Thoracic aorta (tissue), 2 donors: ENCODE measurements at places on chromosomes 2 and 18.

DNA sequence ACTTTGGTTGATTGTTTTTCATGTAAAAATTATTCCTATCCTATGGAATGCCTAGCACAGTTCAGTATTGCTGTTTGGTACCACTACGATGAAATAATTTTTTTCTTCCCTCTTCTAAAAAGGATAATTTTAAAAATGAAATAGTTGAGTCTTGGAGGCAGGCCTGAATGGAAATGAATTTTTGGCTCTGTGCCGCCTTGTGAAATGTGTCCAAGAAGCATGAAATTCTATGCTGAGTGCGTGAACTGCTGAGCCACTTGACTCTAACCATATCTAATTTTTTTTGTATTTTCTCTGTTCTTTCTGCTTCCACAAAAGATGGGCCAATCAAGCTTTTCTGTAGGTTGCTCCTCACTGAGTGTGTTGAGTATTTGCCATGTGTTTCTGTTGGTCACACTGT is 95.0 kb downstream of the PRPF40A start:
- DNase-seq, result no peak

DNA sequence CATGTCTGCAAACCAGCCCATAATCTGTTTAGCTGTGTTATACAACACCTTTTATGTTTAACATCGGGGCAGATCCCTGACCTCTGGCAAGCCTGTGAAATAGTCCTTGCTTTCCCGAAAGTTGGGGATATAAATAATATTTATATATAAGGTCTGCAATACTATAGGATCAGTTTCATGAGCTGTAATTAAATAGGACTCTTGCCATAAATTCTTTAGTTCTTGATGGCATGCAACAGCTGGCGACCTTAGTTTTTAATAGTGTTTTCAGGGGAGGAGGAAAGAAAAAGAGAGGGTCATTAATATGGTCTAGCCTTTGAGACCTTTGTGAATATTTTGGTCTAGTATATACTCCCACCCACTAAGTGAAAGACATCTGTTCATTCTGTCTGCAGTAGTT is 166.5 kb downstream of the MTX2 start:
- DNase-seq, result no peak

GRCh38 chr18:60892441-60892840 is 440.8 kb upstream of the CDH20 start:
- DNase-seq, result no peak

DNA sequence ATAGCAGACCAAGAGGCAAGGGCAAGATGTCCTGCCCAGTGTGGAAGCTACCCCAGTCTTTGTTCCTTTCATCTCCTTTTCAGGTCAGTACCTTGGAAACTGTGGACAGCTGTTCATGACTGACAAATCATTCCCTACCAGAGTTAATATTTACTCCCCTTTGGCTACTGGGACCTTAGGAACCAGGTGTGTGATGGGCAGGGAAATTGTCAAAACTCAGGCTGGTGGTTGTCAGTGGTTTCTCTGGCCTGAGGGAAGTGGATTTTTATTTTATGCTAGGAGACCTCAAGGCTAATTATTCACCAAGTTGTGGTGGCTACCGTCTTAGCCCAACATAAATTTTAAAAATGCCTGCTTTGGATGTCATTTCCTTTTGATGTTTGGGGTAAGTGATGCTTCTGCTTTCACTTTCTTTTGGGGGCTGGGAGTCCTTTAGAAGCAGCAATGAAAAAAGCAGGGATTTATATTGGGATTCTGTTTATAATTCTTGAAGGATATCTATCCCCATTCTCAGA is 119.3 kb downstream of the SETBP1 start:
- no peak for DNase-seq

DNA sequence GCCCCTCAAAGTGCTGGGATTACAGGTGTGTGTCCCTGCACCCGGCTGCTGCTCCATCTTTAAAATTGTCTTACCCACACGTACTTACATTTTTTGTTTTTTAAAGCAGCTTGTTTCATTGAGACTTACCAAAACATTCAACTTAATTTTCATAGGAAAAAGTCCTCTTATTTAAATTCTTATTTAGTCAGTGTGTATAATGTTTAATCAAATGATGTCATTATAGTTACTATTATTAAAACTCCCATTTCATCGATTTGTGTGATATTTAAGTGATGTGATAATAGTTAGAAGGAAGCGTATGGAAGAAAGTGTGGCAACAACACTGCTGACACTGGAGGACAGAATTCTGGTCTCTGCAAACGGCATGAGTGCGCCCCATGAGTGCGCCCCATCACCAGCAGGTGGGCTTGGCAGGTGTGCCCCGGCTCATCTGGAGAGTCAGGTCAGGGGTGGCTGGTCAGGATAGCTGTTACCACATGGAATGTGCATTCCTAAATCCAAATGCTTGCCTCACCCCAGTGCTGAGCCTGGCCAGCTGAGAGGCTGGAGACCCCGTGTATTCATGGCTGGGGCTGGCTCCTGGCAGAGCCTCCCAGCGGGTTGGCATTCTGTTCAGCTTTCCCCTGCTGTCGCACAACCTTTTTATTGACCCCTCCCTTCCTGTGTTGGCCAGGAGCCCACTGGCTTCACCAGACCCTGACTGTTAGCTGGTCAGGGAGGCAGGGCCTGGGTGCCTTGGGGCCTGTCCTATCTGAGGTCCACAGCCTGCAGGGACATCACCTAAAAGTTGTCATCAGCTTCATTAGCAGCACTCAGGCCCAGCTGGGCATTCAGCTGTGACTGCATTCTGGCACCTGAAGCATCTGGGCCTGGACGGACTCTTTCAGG is 79.7 kb downstream of the AGAP1 start:
- DNase-seq, result no peak

DNA sequence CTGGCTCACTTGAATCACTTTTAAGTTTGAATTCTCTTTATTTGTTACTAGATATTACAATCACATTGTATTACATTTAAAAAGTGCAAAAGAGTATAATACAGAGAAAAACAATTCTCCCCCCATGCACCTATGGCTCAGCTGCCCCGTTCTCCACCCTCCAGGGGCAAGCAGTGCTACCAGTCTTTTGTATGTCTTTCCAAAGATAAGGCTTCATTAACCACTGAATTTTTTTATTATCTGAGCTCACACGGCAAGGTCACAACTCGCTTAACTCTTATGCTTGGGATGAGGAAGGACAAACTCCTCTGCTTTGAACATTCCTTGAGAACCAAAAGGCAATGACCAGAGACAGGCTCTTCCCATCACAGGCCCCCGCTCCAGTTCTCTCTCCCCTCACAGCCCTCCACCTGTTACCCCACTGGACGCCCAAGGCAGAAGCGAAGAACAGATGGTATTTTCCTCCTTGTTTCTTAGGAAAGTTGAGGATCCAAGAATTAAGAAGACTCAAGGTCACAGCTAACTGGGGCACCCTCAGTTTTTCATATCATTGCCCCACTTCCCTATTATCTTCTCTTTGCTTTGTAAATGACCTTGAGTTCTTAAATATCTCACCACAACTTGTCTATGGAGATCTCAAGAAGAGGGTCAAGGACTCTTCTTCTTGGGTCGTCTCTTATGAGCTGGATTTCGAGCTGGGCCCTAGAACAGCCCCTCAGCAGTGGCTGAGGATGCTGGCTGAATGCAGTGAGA is 30.1 kb downstream of the SH2D6 start:
- no peak for DNase-seq

GRCh38 chr2:48134704-48135103 is 228.4 kb upstream of the FBXO11 start:
- DNase-seq, result no peak

GRCh38 chr18:9096007-9096371 is 6.5 kb upstream of the NDUFV2 start:
- no peak for DNase-seq

- DNase-seq, result no peak
These were observed 10.6 kb upstream of the MC5R start for GRCh38 chr18:13813271-13813849.

DNA sequence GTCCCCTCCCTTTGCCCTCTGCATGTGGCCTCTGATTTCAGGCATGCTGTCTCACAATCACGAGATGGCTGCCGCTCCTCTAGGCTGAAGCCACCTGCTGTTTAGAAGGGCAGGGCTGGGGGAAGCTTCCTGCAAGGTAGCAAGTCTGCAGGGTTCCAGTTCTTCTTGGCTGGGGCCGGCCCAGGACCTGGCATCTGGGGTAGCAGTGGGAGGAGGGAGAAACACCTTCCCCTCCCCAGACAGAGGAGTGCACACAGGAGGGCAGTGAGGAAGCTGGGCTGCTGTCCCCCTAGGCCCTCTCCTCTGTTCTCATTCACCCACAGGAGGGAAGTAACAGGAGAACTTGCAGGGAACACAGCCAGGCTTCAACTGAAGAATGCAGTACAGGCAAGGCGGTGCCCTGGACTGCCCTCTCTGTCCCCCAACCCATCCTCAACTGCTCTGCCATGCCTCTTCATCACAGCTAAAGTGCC is 345.9 kb upstream of the HS6ST1 start:
- no peak for DNase-seq

DNA sequence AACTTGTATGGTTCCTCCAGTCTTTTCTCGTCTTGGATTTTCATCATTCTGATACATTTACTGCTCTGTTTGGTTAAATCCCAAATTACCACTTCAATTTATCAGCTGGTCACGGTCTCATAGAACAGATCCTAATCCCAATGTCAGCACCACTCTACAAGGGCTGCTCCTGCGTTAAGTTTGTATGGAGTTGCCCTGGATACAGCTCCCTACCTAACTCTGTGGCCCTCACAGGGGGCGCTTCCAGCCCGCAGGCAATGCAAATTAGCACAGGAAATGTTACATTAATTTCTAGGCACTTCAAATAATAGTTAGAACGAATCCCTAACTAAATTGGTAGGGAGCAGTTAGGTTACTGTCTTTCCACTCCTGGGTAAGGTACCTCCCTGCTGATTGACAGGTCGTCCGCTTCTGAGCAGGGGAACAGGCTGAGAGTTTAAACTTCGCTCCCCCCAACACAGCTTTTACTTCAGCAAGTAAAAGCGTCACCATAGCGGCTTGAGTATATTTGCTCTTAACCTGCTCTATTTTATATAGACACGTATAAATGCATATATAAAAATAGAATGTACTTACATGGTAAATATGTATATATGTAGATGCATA is 238.5 kb upstream of the FANCL start:
- no peak for DNase-seq

DNA sequence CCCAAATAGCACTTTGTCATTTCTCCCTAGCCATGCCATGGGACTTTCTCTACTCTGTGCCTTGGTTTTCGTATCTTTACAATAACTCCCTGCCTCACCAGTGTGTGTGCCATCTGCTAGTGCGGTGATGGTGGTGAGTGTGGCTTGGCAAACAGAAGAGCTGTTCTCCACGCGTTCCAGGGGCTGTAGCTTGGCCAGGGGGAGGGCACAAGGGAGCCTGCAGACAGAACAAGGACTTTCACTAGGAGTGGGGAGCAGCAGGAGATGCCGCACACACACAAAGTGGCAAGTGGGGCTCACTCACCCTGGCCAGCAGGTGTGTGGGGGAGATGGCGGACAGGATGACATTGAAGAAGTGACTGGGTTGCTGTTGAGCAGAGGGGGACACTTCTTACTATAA is 196.9 kb downstream of the HAUS1 start:
- no peak for DNase-seq

DNA sequence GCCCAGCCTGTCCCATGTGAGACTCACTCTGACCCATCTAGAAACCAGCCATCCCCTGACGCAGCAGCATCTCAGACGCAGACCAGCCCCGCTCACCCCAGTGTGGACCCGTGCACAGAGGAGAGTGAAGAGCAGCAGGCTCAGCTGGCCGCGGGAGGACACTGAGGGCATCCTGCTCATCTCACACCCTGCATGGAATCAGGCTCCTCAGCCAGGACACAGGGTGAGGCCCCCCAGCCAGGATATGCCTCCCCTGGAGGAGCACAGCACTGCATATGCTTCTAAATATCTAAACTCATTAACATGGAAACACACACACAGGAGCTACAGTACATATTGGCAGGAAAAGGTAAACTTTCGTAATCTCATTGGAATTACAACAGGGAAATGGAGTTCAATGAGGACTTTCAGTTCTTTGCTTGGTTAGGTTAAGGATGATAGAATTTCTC is 34.4 kb downstream of the NEMP2 start:
- no peak for DNase-seq

GRCh38 chr2:120392923-120393322 is 47.0 kb downstream of the INHBB start:
- no peak for DNase-seq

- no peak for DNase-seq
These were observed 73.3 kb upstream of the FSIP2 start for GRCh38 chr2:185665251-185665814.

GRCh38 chr2:236014408-236015131 is 153.6 kb downstream of the GBX2 start:
- DNase-seq, result no peak

GRCh38 chr2:104412384-104412783 is 441.5 kb upstream of the POU3F3 start:
- DNase-seq, result no peak

- DNase-seq, result no peak
These were observed 66.9 kb upstream of the MAP3K20 start for GRCh38 chr2:173008786-173009185.

DNA sequence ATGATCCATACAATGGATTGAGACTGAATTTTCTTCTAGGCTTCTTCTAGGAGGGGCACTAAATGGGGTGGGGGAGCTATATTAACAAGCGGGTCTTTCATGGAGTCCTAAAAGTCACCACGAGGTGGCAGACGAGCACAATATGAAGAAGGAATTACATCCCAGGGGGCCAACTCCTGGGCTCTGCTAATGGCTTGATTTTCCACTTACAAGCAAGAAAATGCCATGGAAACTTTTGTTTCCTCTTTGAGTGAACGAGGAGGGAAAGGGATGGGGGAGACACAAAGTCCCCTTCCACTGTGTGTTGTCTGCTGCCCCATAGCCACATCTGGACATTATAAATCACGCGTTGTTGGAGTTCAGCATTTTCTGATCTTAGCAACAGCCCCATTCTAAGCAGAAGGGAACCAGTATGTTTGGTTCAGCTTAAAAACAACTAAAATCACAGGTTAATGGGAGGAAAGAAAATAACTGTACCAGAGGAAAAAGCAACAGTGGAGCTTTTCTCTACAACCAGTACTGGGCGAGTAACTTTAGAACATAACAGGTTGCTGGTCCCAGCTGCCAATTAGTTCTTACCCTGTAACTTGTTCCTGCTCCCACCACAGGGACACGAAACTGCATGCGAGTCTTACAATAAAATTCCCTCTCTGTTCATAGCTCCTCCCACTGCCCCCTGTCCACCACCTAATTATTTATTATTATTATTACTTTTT is 285.0 kb upstream of the PARD3B start:
- peak; percentile 43 for DNase-seq

GRCh38 chr2:165969227-165969626 is 15.7 kb upstream of the TTC21B start:
- DNase-seq, result no peak

DNA sequence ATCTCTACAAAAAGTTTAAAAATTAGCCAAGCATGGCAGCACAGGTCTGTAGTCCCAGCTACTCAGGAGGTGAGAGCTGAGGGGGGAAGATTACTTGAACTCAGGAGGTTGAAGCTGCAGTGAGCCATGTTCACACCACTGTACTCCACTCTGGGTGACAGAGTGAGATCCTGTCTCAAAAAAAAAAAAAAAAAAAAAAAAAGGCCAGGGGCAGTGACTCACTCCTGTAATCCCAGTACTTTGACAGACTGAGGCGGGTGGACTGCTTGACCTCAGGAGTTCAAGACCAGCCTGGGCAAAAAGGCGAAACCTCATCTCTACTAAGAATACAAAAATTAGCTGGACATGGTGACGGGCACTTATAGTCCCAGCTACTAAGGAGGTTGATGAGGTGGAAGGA is 37.0 kb downstream of the PUM2 start:
- no peak for DNase-seq

- no peak for DNase-seq
These were observed 59.8 kb downstream of the BCL2 start for GRCh38 chr18:63259567-63260379.
